ENCODE measurements at places on chromosomes 16 and 17.

DNA sequence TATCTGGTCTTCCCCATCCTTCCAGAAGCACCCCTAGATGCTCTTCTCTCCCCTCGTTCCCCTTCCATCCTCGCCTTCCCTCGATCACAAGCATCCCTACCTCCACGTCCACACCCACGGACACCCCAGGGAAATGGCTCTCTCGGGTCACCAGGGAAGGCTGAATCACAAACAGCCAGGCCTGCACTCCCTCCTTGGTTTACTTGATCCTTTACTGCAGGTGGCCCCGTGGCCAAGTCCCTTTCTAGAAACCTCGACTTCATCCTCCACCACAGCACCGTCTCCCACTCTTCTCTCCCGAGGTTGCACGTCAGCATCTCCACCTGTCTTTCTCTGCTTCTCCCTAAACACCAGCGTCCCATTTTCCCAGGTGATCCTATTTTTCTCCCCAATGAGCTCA is 6.5 kb upstream of the RBFOX3 start:
- no peak for DNase-seq

DNA sequence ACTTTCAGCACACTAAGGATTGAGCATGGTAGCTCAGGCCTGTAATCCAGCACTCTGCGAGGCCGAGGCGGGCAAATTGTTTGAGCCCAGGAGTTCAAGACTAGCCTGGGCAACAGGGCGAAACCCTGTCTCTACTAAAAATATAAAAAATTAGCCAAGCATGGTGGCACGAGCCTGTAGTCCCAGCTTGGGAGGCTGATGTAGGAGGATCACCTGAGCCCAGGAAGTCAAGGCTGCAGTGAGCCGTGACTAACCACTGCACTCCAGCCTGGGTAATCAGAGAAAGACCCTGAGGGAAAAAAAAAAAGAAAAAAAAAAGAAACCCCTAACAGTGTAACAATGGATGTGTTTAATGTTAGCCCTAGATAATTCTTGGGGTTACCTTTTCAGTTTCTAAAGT is 24.0 kb downstream of the PARN start:
- no peak for DNase-seq

GRCh38 chr17:31425282-31426040 is 34.0 kb downstream of the RAB11FIP4 start:
- DNase-seq = peak; percentile 13

GRCh38 chr17:38926293-38927070 is 1.1 kb downstream of the LASP1NB start:
- no peak for DNase-seq

All from NCI-H774 (cell line).